Pancreas (tissue), 10 donors: ENCODE measurements at places on chromosomes 1 and 21.
A peak's percentile ranks its signal among the peaks of the same experiment; 100 is the strongest.

DNA sequence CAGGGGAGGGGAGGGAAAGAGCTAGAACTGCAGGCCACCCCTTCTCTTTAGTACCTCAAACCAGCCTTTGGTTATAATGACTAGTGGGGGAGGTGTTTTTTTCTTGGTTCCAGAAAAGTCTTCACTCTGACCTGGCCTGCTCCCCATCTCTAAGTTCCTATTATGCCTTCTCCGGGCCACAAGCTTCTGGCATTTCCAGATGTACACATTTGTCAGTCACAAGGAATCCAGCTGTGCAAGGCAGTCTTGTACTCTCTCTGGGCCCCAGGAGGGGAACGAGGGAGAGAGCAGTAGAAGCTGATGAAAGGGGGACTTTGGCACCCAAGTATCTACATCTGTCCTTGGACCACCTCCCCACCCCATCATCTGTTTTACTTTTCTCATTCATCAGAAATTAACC is 2.7 kb upstream of the FALEC start:
- DNase-seq, result no peak

- no peak for DNase-seq
Observed at GRCh38 chr1:69921486-69921885, 283.9 kb downstream of the LRRC40 start.

- peak; percentile 64 for DNase-seq
Observed at GRCh38 chr1:225879521-225880221, 2.5 kb downstream of the TMEM63A start.

- no peak for DNase-seq
Observed at GRCh38 chr1:64597113-64597512, 127.2 kb downstream of the CACHD1 start.

DNA sequence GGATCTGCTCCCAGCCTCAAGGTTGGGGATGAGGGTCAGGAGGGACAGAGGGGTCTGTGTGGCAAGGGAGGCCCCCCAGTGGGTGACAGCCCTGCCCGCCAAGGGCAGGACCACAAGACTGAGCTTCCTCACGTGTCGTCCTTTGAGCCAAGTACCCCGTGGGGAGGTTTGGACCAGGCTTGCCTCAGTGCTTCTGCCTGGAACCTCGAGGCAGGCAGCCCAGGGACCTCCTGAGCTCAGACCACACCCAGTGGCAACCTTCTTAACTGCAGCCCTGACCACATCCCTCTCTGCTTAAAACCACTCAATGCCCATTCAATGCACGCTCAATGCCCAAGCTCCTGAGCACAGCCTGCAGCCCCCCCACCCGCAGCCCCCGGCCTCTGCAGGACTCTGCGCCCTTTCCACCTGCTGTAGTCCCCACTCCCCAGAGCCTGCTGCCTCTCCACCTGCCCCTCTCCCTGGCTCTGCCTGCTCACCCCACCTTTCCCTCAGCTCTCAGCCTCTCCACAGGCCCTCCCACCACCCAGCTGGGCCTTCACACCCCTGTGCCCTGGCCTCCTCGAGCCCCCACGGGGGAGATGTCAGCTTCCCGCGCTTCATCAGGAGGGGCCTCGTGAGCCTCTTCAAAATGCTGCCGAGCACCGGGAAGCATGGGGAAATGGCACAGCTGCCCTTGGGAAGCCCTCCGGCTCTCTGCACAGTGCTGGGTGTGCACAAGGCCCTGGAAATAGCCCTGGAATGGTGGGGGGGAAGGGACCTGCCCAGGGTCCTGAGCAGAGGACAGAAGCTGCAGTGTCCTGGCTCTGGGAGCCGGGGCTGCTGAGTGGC is 129.3 kb upstream of the VAMP3 start:
- DNase-seq, result no peak

DNA sequence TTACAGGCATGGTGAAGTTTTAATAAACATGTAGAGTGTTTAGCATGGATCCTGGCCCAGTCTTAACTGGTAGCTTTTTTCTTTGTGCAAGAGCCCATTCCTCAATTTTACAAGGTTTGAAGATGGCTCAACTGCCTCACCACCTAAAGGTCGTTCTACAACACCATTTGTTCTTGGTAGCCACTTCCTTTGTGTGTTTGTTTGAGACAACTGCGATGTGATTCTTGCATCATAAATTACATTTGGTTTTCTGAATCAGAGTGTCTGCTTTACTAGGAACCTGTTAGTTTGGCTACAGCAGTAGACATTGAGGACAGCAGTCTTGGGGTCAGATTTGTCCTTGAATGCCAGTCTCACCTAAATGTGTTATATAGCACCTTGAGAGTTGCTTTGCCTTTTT is 3.3 kb downstream of the PLEKHM2 start:
- no peak for DNase-seq

- no peak for DNase-seq
Observed at GRCh38 chr1:150552911-150553289, 3.7 kb downstream of the ADAMTSL4 start.

GRCh38 chr1:26768755-26769154 is 19.0 kb upstream of the PIGV start:
- no peak for DNase-seq

- no peak for DNase-seq
Observed at GRCh38 chr1:61202854-61203598, 120.7 kb downstream of the NFIA start.

DNA sequence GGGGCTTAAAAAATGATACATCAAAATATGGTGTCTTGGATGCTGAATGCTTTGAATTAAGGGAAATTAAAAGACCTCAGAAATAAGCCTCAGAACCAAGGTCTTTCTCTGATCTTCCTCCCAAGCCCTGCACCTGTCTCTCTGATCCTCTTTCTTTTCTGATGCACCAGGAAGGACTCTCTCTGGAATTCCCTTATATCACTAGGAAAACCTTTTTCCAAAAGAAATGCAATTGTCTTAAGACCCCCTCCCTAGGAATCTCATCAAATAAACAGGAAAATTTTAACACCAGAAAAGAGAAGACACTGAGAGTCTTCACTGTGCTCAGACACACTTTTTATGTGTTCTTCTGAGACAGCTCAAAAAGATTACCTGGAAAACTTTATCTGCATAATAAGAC is 159.5 kb upstream of the PTBP2 start:
- DNase-seq, result no peak
